ENCODE measurements at places on chromosomes 6 and 20.

GRCh38 chr6:138420356-138420755 is 16.3 kb downstream of the HEBP2 start:
- DNase-seq, result no peak

DNA sequence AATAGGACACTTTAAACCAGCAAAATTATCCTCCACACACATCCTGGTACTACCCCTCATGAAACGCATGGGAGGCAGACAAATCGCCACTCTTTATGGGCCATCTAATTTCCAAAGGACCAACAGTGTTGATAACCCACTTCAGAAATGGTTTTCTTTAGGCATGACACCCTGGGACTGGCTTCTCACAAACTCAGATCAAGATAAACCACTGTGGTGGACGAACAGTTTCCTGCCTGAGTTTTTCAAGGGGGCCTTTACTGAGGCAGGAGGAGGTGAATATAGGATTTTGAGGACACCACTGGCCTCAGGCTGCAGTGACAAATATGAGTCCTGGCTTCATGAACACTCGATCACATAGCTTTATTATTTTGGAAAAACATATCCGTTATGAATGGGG is 26.0 kb downstream of the TRAM2 start:
- no peak for DNase-seq

GRCh38 chr6:148967011-148967520 is 220.2 kb downstream of the UST start:
- DNase-seq, result no peak

DNA sequence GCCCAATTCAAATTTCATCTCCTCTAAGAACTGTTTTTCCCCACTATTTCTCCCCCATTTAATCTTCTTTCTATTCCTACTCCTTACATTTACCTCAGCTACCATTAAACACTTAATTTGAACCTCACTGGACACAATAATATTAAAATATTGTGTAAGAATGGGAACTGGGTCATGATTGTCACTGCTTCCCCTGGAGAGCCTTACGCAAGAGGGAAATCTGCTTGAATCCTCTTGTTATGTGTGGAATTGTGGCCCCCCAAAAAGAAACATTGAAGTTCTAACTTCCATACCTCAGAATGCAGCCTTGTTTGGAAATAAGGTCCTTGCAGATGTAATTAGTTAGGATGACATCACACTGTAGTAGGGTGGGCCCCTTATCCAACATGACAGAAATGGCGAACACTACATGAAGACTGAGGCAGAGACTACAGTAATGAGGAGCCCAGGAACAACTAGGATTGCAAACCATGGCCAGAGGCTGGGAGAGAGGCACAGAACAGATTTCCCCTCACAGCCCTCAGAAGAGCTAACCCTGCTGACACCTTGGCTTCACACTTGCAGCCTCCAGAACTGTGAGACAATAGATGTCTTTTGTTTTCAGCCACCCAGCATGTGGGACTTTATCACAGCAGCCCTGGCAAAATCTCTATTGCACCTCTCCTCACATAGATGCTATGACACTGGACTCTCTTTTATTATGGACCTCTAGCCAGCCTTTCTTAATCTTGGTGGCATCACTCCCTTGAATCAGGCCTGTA is 29.9 kb downstream of the HIVEP2 start:
- DNase-seq, result no peak

DNA sequence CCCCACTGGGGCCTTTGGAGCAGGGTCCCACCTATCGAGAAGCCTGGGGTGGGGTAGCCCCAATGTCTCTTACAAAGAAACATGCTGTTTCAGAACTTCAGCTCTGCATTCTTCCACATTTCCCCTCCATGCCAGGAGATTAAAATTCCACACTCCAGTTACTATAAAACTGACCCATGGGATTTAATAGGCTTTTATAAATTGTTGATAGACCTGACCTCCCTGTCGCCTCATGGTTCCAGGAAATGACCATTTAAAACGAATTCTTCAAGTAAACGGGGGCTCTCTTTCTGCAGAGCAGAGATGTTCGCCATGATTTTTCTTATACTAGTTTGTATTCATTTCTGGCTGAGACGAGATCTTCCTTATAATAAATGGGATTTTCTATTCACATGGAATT is 19.3 kb downstream of the RIN2 start:
- no peak for DNase-seq

GRCh38 chr6:45563041-45563440 is 185.3 kb upstream of the SUPT3H start:
- DNase-seq, result no peak

- DNase-seq, result no peak
Observed at GRCh38 chr6:165894171-165894825, 231.3 kb upstream of the PDE10A start.

DNA sequence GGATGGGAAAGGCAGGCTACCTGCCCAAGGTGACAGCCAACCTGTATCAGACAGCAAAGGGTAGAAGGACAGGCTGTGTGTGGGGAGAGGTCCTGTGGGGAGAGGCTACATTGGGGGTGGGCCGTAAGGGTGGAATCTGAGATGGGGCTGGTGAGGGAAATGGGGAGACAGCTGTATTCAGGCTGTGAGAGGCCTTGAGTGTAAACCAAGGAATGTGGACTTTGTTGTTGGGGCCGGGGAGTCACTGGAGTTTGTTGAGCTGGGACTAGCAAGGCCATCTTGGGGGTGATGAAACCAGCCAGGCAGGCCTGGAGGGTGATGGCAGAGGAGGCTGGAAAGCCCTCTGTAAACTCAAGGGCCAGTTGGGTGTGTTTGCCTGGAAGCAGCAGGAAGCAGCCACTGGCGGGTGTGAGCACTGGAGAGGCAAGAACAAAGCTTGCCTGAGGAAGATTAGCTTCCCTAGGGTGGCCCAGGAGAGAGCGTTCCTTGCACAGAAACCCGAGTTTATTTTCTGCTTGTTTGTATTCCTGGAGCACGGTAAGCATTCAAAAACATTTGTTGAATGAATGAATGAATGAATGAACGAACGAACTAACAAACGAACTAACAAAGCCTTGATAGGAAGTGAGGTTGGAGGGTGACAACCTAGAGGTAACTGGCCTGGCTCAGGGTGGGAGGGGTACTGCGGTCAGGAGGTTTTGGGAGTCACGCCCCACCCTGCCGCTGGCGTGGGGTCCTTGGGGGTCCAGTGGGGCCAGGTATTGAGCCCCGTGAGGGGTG is 18.9 kb downstream of the TTBK1 start:
- DNase-seq, result no peak

DNA sequence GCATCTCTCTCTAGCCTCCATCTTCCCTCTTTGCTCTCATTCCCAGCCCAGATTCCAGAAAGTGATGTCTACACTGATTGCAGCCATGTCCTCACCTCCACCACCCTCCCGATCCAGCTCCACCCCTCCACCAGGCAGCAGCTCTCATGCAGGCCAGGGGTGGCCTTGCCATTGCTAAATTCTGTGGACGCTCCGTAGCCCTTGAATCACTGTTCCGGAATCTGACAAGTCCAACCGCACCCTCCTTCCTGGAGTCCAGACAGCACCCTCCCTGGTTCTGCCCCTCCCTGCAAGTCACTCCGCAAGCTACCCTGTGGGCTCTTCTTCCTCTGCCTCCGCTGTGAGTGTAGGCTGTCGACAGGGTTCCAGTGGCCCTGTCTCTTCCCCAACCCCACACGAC is 26.2 kb downstream of the TNXB start:
- DNase-seq, result no peak

DNA sequence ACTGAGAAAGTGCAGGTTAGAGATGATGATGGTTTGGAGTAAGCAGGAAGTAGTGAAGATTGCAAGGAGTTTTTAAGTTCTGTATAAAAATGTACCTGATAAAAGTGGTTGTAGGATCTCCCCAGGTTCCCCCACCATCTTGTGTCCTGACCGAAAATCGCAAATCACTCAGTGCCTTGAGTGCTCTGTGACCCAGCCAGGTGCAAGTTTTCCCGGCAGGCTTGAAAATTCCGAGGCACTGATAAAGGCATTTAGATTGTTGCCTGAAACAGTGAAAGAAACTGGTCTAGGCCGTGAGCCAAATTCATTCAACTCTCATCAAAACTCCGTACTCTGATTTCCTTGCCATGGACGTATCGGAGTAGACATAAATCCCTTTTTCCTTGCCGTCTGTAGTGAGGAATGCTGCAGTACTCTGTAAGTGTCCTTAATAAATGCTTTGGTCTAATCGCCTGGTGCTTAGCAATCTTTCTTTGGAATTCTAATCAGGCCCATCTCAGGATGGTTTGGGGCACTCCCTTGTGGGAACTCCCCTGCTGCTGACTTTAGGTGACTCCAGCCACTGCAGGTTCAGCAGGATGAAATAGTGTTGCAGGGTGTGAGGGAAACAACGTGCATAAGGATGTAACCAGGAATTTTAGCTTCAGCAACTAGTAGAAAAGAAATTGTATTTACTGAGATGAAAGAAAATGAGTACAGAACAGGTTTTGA is 1199.8 kb upstream of the MAP3K7 start:
- DNase-seq, result no peak

- DNase-seq, result no peak
Observed at GRCh38 chr6:134908906-134909516, 40.9 kb downstream of the ALDH8A1 start.

DNA sequence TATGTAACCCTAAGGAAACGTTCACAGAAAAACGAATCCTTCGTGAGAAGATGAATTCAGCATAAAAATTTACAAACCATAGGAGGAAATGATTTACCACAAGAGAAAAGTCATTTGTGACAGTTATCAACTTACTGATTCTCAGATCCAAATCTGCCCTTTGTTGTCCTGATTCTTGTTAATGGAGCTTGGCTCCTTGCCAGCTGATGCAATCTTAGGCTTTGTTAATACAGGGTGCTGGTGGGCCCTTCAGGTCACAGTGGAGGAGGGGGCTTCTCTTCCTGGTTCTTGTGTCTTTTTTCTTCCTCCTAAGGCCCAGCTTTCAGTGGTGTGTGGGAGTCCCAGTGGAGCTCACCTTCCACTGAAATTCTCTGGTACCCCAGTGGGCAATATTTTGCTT is 108.4 kb upstream of the MAP3K7 start:
- DNase-seq, result no peak
